ENCODE measurements at places on chromosomes 4 and X. TPM values are rescaled to one million over a fixed set of nuclear protein-coding genes. Genes with fewer than 3 reads are reported as not detected.

The FAM53A gene
- 7.7 TPM for total RNA-seq

The KIF4A gene
- total RNA-seq, result 5.2 TPM

The ARMCX2 gene
- 45.7 TPM for total RNA-seq

The FAM149A gene
- not detected for total RNA-seq

The FOXR2 gene
- total RNA-seq, result not detected

The SPOCK3 gene
- 0.08 TPM for total RNA-seq

The CYP4V2 gene
- 5.5 TPM for total RNA-seq

The CENPVL2 gene
- total RNA-seq, result not detected

The PCSK1N gene
- total RNA-seq, result 7.1 TPM

The PPBP gene
- total RNA-seq, result 0.49 TPM

The NIPAL1 gene
- total RNA-seq, result 13.7 TPM

The SLC7A11 gene
- 30.2 TPM for total RNA-seq

The CT47A1 gene
- total RNA-seq, result not detected

The BANK1 gene
- total RNA-seq, result 0.16 TPM

The NUDT11 gene
- 12.5 TPM for total RNA-seq

The DUX4 gene
- total RNA-seq, result not detected

The PAGE2 gene
- not detected for total RNA-seq

The STATH gene
- not detected for total RNA-seq

The WNK3 gene
- 0.53 TPM for total RNA-seq

The HTN3 gene
- not detected for total RNA-seq

The MAGEC2 gene
- total RNA-seq, result not detected

The LNX1 gene
- total RNA-seq, result 0.39 TPM

The GPRASP2 gene
- 4.5 TPM for total RNA-seq

The NLRP2B gene
- not detected for total RNA-seq

The EMCN gene
- not detected for total RNA-seq

The CSAG2 gene
- not detected for total RNA-seq

The PNMA3 gene
- 0.08 TPM for total RNA-seq

The PAGE1 gene
- not detected for total RNA-seq

The BMPR1B gene
- 0.70 TPM for total RNA-seq

The NPNT gene
- 0.62 TPM for total RNA-seq

The GLRB gene
- total RNA-seq, result 1.0 TPM

The TAB3 gene
- 23.2 TPM for total RNA-seq

The CYTL1 gene
- total RNA-seq, result not detected

The GNRHR gene
- total RNA-seq, result not detected

The GATA1 gene
- not detected for total RNA-seq

The STAG2 gene
- 29.8 TPM for total RNA-seq

The FRG2 gene
- total RNA-seq, result not detected

The HSFX3 gene
- total RNA-seq, result not detected

The RAB9A gene
- total RNA-seq, result 32.8 TPM

The BRS3 gene
- total RNA-seq, result not detected

The SERTM2 gene
- total RNA-seq, result not detected

The RBM3 gene
- 180 TPM for total RNA-seq

The TMPRSS11D gene
- total RNA-seq, result not detected

The EVC gene
- 23.0 TPM for total RNA-seq

The MAML3 gene
- total RNA-seq, result 0.27 TPM

The SULT1B1 gene
- total RNA-seq, result not detected
